ENCODE measurements at places on chromosomes 2 and 18.

DNA sequence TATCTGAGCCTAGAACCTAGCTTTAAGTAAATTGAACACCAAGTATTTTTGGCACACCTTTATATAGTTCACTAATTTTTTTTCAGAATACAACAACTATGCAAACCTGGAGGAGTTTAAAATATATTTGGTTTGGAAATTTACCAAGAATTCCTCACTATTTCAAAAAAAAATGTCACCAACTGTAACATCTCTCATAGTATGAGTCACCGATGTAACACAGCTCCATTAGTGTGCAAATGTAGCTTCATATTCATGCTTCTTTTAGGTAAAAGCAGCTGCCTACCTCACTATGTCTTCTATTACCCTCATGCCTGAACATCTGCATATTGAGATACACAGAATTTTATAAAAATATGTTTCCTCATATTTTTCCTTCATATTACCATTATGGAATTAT is 80.5 kb downstream of the NRXN1 start:
- peak; percentile 50 for DNase-seq

GRCh38 chr2:172253190-172254052 is 150.7 kb upstream of the DLX2 start:
- peak; percentile 66 for DNase-seq

DNA sequence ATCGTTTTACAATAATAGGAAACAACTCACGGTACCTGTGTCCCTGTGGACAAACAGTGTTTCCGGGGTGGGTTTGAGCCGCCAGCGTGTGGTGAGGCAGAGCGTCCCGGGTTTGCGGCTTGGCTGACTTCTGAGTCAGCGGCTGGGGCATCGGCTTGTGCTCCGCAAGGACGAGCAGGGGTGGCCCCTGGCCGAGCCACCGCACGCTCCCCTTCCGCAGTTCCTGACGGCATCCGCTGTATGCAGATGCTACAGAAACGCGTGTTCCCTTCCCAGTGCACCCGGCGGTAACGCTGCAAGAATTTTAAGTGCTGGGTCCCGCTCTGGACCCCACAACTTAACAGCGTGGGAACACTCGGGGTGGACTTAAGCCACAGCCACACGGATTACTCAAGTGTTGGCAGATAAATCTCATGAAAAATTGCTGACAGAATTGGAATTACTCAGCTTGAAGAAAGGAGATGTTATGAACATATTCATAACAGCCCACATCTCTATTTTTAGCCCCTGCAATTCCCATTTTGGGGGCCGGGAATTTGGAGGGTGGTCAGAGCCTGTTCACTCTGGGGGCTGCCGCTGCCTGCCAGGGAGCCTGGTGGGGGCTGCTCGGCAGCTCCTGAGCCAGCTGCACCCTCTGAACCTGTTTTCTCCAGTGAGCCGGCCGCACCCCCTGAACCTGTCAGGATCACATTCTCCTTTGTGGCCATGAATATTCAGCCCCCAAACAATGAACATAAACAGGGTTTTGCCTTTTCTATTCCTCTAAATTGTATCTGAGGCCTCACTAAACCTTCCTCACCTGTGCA is 12.6 kb upstream of the KCNG2 start:
- no peak for DNase-seq

DNA sequence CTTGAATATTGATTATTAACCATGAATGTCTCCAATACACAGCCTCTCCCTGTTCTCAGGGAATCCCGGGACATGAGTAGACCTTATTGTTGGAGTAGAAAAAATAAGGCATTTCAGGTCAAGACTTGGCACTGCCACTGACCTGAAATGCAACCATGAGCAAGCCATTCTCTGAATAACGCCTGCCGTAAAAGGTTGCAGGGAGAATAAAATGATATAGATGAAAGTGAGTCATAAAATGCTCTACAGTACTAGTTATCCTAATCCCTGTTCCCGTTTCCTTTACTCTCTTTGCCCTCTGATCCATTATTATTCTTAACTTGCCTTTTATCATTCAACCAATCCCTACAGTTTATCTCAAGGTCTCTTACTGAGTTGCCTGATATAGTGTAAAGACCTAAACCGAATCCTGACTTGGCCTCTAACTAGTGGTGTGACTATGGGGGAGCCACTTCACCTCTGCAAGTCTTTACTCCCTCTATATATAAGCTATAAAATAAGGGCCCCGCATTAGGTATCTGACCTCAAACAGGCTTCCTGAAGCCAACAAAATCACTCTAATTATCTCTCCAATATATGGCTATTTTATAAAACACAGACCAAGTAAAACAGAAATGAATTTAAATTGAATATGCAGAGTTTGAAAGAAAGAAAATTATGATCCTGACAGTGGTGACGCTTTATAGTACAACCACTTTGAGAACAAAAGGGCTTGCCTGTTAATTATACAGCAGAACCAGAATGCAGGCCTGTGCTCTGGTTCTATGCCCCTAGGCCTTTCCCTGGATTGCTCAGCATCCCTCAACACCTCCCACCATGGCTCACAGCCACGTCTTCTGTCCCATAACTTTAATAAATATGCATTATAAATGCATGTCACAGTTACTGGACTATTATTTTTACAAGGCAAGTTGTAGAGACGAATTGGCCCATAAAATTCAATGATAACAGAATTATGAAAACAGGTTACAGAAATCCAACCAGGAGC is 183.1 kb downstream of the STK39 start:
- DNase-seq = peak; percentile 90

- no peak for DNase-seq
Measured at GRCh38 chr2:9735335-9735734, 104.5 kb upstream of the YWHAQ start.

- no peak for DNase-seq
Measured at GRCh38 chr18:22432657-22433137, 15.0 kb upstream of the CTAGE1 start.

GRCh38 chr2:65026704-65027464 is 29.3 kb upstream of the CEP68 start:
- DNase-seq = no peak

GRCh38 chr2:191522478-191523120 is 155.3 kb upstream of the NABP1 start:
- peak; percentile 42 for DNase-seq

DNA sequence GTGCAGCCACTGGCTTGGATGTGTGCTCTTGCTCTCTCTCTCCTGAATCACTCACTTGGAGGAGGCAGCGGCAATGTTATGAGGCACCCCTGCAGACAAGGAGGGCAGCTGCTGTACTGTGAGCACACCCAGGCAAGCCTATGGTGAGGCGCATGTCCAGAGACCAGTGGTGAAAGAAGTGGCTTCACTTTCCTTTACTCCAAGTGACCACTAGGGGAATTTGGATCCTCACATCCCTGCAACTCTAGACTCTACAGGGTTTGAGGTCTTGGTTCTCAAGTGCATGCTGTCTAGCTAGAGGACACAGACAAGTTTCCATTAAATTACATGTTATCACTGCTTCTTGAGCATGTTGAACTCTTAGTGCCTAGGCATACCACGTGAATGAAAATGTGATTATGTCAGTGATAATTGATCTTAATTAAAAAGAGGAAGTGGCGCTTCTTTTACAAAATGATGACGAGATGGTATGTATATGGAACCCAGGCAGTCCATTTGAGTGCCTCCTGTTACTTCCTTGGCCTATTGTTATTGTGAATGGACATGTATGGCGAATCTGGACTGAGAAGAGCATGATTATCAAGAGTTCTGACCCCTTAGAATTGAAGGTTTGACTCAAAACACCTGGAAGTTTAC is 181.0 kb upstream of the CDH2 start:
- peak; percentile 70 for DNase-seq

DNA sequence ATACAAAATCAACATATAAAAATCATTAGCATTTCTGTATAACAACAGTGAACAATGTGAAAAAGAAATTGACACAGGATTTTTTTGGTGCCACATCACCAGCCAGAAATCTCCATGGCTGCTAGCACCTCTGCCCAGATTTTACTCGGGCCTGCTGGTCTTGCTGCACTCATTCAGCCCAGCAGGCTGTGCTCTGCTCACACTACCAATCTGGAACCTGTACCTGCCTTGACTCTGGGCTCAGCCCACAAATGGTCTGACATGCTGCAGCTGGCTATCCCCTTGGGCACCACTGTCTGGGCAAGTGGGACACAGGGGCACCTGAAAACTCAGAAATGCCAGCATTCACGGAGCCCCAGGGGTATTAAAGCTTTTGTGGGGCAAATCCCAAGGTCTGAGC is 392.5 kb upstream of the NRXN1 start:
- peak; percentile 15 for DNase-seq

DNA sequence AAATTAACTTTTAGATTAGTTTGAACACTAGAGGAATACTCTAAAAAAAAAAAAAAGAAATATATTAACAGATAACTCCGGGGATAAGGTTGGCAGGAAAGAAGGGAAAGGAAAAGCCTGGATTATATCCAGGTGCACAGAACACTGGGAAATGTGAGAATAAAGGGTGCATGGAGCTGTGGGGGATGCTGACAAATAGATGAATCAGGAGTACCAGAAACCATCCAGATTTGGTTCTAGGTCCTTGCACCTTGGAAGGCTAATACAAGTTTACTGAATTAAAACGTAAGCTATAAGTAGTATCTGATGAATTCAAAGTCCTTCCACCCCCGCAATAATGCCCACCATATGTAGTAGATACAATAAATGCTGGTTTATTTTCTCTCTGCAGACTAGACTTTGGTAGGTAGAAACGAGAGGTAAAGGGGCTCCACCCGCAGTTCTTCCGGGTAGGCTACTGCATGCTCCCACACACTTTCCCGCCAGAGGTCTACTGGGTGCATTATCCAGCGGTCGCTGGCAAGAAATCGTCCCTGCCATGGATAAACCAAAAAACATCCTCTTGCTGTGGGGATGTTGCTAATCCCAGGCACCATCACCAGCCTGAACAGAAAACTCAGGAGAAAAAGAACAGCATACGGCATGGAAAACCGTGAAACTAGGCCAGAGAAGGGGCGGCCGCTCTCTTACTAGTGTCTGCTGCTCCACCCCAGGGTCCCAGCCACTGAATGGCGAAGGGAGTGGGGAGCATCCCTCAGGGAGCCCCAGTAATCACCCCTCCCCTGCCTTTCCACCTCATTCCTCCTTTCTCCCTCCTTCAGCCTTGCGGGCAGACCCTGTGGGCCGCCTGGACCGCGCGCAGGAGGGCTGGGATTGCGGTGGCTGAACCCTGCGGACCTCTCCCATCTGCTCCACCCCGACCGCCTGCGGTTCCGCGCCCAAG is 1.5 kb downstream of the CNRIP1 start:
- DNase-seq = no peak

DNA sequence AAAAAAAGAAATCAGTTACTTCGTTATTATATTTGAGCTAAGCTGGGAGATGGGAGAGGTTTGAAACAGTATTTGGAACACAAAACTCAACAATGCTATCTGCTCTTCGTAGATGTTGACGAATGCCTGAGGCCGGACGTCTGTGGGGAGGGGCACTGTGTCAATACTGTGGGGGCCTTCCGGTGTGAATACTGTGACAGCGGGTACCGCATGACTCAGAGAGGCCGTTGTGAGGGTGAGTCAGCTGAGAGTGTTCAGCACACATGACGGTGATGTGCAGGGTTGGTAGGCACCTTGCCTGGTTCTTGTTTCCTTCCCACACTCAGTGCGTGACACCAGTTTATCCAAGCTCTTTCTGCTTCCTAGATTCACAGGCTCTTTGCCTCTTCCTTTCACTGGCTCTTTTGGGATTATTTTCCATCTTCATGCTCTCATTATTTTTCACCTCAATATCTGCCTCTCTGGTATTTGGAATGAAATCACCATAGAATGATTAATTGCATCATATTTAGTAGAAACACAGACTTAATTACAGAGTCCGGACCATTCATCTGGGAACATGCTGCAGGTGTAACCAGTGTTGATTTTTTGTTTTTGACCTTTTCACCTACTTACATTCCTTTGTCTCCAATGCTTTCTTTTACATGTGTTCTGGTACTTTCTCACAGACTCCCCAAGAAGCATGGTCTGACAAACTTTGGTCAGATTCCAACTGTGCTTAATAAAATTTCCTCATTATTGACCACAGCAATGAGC is 200.6 kb upstream of the RASGRP3 start:
- DNase-seq = peak; percentile 75

- DNase-seq = no peak
Measured at GRCh38 chr2:69946351-69947324, 14.8 kb downstream of the ASPRV1 start.

DNA sequence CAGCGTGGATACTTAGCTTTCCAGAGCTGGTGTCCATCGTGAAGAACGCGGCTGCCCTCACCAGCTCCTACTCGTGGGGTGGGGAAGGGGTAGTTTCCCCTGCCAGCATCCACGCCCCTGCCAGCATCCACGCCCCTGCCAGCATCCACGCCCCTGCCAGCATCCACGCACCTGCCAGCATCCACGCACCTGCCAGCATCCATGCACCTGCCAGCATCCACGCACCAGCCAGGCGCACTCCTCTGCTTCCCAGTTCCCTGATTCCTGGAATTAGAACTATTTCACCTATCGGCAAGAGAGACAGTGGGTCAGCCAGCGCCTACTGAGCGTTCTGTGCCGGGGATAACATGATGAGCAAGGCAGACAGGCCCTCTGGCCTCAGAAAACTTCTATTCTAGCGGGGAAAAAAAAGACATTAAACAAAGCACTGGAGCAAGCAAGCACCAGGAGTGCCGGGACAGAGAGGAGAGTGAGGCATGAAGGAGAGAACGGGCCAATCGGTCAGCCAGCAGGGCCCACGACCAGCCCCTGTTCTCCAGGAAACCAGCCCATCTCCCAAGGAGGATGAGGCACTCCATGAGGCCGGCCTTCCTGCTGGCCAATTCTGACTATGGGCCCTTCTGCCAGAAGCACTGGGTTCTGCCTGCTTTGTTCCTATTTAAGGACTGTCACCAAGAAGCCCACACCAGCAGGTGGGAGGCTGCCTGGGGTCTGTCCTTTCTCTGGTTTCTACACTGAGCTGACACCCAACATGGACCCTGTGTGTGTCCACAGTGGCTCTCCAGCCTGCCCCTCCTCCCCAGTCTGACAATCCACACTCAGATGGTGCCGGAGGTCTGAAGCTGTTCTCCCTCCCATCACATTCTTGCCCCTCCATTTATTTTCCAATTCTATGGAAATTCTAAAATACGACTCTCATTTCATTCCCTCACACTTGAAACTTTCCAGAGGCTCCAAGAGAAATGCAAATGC is 78.4 kb upstream of the SALL3 start:
- no peak for DNase-seq

DNA sequence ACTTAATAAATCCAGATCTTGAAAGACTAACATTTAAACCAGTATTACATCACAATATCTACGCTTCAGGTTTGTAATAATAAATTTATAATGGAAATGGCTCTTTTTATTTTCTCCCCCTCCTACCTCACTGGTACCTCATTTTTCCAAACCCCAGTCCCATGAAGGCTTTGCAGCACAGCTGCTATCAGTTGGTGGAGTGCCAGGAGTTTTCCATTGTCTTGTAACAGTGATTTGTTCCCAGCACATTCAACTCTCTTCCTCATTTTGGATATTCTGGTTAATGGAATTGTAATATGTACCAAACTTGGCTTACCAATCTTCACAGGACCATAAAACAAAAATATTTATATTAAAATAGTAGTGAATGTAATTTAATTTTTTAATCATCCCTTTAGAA is 91.2 kb downstream of the VRK2 start:
- peak; percentile 36 for DNase-seq

DNA sequence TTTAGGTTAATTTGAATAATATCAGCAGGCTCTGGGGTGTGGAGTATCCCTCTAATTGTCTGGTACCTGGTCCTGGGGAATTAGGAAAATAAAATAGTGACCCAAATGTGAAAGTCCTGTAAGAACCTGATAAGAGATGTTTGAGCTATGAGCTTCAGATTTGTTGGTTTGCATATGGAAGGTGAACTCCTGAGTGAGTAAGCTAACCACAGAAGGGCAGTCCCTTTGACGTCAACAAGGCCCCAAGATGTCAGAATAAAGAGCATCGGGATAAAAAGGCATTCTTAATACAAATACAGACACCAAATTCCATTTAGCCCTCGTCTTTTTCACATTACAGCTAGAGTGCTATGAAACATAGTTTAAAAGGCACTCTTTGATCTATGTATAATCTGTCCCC is 1366.3 kb upstream of the TMEFF2 start:
- DNase-seq = no peak

Measured in NCI-H69 (cell line).